ENCODE measurements at places on chromosomes 2 and 18.

DNA sequence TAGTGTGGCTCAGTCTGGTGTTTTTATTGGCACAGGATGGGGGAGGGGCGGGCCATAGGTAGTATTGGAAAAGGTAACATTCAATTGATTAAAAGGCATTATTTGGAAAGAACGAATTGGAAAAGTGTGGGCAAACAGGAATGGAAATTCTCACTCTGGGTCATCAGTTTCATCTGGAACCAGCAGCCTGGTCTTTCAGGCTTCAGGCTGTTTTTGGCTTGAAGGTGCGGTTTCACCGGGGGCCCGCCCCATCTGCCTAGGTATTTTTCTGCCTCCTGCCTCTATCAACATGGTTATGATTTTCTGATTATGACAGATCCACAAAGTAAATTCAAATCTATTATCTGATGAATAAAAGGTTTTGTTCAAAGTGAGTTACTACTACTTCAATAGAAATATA is 59.5 kb upstream of the CD28 start:
- no peak for DNase-seq

- no peak for DNase-seq
These were observed 245.8 kb downstream of the SOX11 start for GRCh38 chr2:5937851-5938565.

- no peak for DNase-seq
These were observed 589.2 kb upstream of the LRRTM1 start for GRCh38 chr2:80893711-80894110.

DNA sequence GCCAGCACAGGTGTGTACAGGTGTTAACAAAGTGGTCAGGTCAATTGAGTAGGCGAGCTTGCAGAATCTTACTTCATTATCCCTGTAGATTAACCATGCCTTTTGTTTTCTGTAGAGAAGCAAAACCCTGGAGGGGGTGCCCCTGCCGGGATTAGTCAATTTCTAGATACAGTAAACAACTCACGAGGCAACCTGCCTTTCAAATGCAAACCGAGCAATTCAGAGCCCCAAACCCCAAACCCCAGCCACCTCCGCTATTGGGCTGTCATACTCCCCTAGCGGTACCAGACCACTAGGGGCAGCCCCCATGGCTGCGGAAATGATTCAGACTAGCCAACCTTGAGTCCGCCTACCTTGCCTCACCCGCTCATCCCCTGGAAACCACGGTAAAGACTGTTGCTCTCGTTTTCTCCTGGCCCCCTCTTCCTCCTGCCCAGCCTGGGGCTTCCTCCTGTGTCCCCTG is 61.4 kb upstream of the KIF5C start:
- DNase-seq: no peak

- DNase-seq: no peak
These were observed 8.4 kb downstream of the ACSL3 start for GRCh38 chr2:222869252-222869560.

- DNase-seq: no peak
These were observed 11.2 kb downstream of the DGUOK start for GRCh38 chr2:73937899-73938298.

DNA sequence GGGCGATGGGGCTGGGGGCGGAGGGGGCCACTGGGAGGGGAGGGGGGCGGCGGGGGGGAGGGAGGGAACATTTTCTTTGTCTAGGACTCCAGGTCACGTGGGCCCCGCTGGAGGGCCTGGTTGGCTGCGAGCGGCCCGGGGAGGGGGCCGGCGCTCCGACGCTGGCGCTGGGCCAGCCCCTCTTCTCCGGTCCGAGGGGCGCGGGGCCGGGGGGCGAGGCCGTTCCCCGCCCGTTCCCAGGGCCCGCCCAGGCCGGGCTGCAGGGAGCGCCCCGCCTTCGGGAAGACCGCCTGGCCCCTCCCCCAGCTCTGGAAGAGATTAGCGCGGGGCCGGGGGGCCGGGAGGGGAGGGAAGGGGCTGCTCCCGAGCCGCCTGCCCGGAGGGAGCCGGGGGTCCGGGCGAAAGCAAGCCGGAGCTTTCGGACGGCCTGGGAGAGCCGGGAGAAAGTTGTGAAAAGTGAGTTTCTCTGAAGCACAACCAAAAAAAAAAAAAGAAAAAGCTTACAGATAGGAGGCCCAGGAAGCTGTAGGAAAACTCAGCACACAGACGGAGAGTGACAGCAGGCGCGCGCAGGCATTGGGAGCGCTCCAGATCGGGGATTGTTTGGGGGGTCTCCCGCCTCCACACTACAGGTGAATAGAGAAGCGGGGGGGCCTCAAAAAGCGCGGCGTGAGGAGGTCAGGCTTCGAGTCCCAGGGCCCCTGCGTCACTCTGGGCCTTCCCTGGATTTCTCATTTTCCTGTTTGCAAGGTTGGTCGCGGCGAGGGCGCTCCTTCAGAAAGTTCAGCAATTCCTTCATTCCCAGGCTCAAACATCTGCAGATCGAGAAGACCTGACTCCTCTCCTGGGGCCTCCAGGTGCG is 84.1 kb upstream of the POMC start:
- no peak for DNase-seq

DNA sequence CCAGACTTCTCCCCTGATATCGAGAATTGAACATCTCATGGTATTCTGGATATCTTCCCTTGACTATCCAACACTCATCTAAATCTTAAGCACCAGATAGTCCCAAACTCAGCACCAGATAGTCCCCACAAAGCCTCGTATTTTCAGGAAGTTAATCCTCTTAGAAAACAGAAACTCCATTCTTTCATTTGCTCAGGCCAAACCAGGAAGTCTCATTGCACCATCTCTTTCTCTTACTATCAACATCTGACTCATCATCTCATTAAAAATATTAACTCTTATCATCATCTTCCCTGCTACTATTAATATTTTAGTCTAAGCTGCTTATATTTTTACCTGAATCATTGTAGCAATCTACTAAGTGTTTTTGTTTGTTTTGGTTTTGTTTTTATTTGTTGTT is 286.4 kb downstream of the GALNT13 start:
- DNase-seq: no peak

GRCh38 chr2:23121968-23122648 is 262.9 kb upstream of the KLHL29 start:
- DNase-seq: no peak

DNA sequence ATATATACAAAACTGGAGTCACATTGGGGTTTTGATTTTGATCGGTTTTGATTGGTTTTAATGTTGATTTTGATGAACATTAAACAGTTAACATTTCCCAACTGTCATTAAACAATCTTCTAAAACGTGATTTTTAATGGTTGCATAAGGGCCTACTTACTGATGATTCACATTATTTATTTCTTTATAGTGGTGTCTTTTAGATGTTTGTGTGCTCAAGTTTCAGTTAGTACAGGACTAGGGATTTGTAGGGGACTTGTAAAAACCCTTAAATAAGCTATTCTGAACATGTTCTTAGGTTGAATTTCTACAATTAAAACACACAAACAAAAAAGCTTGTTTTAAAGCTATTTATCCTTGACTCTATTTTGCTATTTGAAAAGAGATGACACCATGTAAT is 61.6 kb downstream of the TTC21B start:
- no peak for DNase-seq

GRCh38 chr2:87995756-87996155 is 20.6 kb downstream of the RNU2-63P start:
- no peak for DNase-seq

GRCh38 chr18:9403795-9404564 is 69.4 kb downstream of the TWSG1 start:
- no peak for DNase-seq

- DNase-seq: no peak
These were observed 43.9 kb downstream of the ST6GAL2 start for GRCh38 chr2:106841886-106842645.

GRCh38 chr2:128573531-128573930 is 254.9 kb upstream of the HS6ST1 start:
- DNase-seq: no peak

- DNase-seq: no peak
These were observed 257.2 kb downstream of the CYRIA start for GRCh38 chr2:16408331-16409005.
